AG09309 (cell line): ENCODE measurements at places on chromosomes 5 and 9.

- peak; percentile 67 for DNase-seq
These were observed 3.1 kb upstream of the ZNF474 start for GRCh38 chr5:122126177-122126755.

GRCh38 chr5:121024416-121025311 lies 560.6 kb downstream of the PRR16 start:
- no peak for DNase-seq

- no peak for DNase-seq
These were observed 76.0 kb downstream of the C9orf153 start for GRCh38 chr9:86183229-86184137.

DNA sequence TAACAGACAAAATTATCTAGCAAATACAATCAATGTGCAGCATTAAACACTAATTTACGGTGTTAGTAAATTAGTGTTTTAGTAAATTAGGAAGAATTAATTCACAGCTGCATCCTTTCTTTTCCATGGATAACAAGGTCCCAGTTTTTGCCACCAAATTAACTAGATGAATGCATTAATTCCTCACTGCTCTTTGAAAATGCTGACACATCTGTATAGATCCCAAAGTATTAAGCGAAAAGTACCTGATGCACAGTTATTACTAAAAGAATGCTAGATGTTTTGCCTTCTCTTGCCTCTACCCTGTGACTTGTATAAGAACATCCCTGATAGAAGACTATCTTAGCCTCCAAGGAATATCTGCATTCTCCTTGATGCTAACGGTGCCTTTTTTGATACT lies 612.7 kb upstream of the DMAC1 start:
- no peak for DNase-seq

DNA sequence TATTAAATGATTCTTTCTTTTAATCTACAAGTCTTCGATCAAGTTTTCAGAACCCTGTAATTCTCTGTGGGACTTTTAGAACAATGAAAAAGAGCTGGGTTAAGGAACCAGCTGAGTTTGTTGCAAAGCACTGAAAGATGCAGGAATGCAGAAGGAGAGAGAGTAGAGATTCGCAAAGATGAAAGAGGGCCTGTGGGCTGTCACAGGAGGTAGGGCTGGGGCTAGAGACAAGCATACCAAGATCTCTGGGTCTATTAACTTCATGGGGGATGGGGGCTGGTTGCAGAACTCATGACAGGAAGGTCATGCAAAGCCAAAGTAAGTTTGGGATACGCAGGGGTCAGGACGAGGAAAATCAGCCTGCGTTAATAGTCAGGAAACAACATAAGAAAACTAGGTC lies 81.8 kb downstream of the LURAP1L start:
- DNase-seq = no peak

- DNase-seq = no peak
These were observed 14.0 kb downstream of the DDX46 start for GRCh38 chr5:134772461-134773125.

DNA sequence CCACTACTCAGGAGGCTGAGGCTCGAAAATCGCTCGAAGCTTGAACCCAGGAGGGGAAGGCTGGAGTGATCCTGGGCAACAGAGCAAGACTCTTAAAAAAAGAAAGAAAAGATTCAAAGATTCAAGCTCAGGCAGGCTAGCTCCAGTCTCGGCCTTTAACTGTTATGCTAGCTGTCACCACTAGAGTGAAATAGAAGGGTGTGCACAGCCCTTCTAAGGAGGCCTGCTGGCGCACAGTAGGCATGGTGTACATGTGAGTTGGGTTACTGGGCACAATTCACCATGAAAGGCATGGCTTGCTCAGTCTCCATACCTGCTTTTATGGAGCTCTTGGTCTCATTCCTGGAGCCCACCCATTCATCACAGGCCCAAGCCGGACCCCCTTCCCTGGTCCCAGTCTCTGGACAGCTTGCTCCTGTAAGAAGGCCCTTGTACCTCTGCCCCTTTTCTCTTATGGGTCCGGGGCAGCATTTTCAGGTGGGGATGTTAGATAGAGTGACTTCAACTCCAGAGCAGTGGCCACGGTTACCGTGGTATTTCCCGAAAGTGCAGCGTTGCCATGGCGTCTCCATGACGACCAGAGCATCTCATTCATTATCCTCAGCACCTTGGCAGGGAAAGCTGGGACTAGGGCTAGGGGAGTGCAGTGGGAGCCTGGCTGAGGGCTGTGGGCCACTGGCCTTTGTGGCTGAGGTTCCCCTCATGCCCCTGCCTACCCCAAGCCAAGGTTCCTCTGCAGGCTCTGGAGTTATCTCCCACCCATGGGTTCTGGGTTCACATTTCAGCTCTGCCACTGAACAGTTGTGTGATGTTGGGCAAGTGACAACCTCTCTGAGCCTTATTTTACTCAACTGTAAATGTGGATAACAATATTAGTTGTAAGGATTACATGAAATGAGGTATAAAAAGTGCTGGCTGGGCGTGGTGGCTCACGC lies 5.7 kb downstream of the NDST1 start:
- no peak for DNase-seq

DNA sequence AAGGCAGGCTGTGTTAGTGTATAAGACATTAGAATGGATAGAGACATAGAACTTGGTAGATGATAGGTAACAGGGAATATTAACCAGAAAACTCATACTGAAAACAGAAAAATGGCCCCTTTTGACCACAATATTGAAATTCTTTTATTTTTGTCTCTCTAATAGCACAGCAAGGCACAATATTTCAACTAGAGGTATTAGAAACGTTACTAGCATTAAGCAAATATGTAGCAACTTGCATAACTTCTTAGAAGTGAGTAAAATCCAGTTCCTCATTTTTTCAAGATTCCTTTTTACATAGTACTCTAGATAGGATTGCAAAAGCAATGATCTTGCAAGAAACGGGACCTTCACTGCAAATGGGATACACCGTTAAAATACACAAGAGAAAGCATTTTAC lies 102.7 kb upstream of the VCAN start:
- DNase-seq = peak; percentile 43

- no peak for DNase-seq
These were observed 199.9 kb upstream of the GLRA1 start for GRCh38 chr5:152124409-152125041.

- DNase-seq = no peak
These were observed 227.1 kb downstream of the AUH start for GRCh38 chr9:91134608-91135007.

GRCh38 chr9:135198586-135199285 lies 111.3 kb downstream of the OLFM1 start:
- DNase-seq = no peak

DNA sequence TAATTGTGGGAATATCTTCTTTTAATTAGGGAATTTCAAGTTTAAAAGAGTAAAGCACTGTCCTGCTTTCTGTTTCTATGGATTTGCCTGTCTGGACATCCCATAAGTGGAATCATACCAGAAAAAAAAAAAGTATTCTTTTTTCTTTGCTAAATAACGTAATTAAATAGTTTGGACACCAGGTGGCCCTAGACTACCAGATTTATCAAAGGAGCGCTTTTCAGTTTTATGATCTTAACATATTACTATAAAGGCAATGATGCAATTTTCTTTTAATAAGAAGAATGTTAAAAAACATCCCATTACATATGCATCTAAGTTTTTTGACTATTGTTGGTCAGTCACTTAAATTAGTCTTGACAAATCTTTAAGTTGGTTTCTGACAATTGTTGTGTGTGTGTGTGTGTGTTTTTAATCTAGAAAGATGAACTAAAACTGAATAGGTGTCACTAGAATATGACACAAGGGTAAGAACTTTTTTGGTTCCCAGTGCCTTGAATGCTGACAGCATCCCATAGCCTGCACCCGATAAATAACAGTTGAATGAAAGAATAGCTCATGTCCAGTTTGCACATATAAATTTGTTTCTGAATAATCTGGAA lies 49.5 kb downstream of the C5orf22 start:
- peak; percentile 16 for DNase-seq

GRCh38 chr9:110152704-110153374 lies 55.1 kb downstream of the C9orf152 start:
- no peak for DNase-seq

DNA sequence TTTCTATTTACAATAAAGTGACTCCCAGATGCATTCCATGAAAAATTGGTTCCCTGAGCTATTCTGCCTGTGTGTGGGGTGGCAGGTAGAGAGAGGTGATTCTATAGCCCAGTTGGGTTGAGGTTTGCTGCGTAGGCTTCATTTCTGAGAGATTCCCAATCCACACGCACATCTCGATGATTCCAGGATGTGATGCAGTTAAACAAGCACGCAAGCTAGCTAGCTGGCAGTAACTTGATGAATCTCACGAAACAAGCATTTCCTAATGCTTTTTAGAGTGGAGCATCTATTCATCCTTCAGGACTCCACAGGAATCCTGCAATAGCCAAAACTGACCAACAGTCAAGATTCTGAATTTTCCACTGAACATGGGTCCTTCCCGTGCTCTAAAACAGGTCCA lies 43.8 kb upstream of the CER1 start:
- no peak for DNase-seq

DNA sequence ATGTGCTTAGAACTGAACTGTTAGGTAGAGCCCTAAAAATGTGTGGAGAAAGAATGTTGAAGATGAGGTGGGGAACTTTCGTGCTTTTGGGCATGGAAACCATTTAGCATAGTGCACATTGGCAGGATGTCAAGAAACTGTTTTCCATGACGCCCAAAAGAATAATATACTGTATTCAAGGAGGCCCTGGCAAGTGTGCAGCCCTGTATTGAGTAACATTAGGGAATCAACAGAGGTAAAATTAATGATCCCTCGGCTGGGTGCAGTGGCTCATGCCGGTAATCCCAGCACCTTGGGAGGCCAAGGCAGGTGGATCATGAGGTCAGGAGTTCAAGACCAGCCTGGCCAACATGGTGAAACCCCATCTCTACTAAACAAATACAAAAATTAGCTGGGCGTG lies 20.9 kb upstream of the PLIN2 start:
- DNase-seq = no peak

DNA sequence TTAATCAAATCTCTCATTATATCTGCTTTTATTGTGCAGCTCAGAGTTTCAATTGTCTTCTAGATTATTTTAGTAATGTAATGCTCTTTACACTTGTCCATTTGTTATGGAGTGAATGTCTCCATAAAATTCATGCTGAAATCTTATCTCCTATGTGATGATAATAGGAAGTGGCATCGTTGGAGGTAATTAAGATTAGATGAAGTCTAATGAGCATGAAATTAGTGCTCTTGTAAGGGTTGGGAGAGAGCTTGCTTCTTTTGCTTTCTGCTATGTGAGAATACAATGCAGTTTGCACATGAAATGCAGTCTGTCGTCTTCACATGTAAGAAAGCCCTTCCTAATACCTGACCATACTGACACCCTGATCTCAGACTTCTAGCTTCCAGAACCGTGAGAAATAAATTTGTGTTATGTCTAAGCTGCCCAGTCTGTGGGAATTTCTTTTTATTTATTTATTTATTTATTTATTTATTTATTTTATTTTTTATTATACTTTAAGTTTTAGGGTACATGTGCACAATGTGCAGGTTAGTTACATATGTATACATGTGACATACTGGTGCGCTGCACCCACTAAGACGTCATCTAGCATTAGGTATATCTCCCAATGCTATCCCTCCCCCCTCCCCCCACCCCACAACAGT lies 1399.2 kb upstream of the CDH6 start:
- DNase-seq = no peak

- no peak for DNase-seq
These were observed 350.3 kb upstream of the RPS23 start for GRCh38 chr5:82628364-82628910.

DNA sequence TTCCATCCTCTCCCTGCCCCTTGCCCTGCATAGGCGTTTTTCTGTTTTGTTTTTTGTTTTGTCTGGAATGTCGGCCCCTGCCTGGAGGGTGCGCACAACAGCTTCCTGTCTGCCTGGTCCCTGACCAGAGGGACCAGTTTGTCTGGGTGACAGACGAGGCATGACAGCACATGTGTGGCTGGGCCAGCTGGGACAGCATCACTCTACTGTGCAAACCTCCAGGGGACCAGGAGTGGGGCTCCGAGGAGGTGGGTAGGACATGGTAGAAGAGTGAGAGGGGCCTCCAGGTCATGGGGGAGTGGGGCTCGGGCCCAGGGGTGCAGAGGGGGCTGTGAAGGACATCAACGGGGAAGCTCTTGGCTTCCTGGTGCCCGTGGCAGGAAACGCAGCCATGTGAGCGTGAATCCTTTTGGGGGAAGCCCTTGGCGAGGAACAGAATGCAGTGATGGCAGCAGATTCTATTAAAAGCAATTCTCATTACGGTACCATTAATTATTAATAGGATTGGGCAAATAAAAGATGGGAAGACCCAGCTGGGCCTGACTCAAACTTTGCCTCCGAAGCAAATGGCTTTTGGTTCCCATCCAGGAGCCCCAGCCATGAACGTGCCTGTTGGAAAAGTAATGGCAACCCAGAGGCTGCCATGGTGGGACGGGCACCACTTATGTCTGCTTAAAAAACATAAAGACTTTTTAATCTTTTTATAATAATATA lies 184.4 kb upstream of the IER5L start:
- no peak for DNase-seq

GRCh38 chr9:115615000-115615401 lies 497.0 kb upstream of the TNC start:
- DNase-seq = no peak

GRCh38 chr9:113783475-113783874 lies 92.6 kb upstream of the ZNF618 start:
- DNase-seq = no peak

DNA sequence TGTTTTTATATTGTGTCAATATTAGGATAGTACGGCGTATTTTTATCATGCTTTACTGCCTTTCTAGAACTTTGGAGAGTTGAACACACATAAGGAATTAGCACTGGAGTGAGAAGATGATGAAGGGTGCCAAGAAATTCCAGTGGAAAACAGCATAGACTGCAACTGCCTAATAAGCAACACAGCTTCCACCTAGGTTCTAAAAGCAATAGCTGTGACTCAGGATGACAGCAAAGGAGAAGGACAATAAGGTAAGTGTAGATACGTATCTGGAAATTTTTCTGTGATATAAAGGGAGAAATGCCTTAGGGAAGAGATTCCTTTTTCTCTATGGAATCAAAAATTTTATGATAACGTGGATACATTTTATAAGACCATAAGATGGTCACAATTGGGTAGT lies 7.4 kb downstream of the PTPRD start:
- DNase-seq = no peak

- DNase-seq = no peak
These were observed 17.8 kb upstream of the SLC25A51 start for GRCh38 chr9:37921546-37922300.

DNA sequence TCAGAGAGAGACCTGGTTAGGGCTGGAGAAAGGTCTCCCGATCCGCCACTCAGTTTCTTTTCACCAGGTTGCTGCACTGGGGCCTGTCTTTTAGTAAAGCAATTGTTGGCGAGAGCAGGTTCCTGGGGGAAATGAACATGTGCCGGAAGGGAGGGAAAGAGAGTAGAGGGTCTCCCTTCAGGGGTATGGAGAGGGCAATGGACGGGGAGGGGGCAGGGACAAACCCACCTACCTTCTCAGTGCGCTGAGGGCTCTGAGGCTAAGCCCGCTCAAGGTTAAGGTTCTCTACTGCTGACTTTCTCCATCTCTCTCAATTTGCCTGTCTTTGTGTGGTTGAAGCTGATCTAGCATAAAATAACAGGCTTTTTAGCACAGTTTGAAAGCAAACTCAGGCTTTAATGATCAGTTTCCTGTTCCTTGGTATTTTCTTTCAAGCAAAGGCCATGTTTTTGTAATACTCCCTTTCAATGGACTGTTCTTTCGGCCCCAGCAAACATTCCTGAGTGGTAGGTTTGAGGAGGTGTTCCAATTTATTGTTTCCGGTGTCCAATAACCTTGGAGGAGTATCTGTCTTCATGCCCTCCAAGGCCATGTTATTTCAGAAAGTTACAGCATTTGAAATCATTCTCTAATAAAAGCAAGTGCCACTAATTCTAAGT lies 25.5 kb upstream of the TRAF1 start:
- no peak for DNase-seq

GRCh38 chr5:142014911-142015584 lies 2.2 kb upstream of the GNPDA1 start:
- DNase-seq = peak; percentile 8
